ENCODE measurements at places on chromosomes 4 and X.

- no peak for DNase-seq
Observed at GRCh38 chr4:6426571-6427438, 45.6 kb downstream of the PPP2R2C start.

DNA sequence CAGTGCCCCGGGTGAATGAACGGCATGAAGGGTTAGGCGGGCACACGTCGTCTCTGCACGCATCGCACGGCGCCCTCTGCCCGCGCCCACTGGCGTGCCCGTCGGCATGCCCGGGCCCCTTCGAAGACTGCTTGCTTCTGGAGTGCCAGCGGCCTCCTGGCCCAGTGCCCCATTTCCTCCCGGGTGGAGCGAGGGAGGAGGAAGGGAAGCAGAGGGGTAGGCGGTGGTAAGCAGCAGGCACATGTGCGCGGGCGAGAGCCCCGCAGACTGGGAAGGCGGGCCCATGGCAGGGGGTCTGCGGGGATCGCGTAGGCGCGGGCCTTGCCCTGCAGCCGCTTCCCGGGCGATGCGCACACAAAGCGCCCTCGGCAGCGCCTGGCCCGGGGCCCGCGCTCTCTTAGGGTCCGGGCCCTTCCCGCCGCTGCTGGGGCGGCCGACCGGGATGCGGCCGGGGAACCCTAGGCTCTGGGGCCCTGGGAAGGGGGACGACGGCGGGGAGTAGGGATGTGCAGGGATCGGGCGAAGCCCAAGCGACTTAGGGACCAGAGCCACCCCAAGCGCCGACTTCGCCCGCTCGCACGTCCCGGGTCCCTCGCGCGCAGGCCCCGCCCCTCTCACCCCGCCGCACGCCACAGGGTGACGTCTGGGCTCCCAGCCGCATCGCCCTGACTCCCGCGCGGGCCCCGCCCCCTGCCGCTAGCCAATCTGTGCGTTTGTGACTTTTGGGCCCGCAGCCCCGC lies 866 bp upstream of the EMD start:
- no peak for DNase-seq

- DNase-seq: no peak
Observed at GRCh38 chr4:143251779-143252178, 67.1 kb downstream of the USP38 start.

- DNase-seq: no peak
Observed at GRCh38 chr4:148061795-148062194, 329.9 kb downstream of the ARHGAP10 start.

DNA sequence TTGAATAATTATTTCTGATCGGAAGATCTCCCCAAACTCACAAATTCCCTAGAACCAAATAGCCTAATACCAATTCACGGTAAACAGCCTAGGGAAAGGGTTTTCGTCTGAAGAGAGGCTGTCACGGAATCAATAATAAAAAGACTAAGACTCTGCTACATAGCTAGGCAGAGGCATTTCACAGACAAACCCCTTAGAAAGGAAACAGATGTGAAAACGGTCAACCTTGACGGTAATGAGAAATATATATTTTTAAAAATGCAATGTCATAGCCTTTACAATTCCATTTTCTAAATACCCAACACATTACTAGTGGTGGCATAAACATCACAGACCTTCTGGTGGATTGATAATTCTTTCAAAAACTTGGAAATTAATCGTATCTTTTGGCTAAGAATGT lies 28.4 kb downstream of the PROM1 start:
- no peak for DNase-seq

DNA sequence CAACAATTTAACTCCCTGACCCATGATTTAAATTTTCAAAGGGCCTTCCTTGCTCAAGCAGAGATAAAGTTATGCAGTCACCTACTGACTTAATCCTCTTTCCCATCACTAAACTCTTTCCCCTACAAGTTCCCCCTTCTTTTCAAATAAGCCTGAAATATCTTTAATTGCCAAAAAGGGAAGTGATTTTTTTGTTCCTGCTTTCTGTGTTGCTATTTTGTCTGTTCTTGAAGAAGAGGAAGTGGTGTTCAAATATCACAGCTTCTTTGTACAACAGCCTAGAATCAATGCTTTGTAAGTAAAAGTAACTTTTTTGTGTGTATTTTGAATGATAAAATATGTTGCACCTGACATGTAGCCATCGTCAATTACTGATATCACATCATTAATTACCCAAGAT lies 595.9 kb downstream of the CENPC start:
- no peak for DNase-seq

DNA sequence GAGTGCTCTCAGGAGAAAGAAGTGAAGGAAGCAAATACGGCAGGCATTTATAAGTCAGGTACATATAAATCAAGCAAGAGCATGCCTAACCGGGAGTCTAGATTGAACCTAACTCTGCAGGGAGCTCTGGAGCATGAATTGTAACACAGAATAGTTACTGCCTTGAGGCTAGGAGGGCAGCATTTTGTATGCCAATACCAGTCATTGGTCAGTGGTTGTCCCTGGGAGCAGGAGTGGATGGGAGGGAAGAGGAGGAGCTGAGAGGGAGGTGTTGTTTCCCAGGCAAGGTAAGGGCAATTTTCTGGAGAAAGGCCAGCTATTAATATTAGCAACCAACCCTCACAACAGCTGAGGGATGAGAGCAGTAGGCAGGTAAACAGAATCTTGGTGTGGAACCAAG lies 224.7 kb upstream of the DCAF8L1 start:
- DNase-seq: no peak

DNA sequence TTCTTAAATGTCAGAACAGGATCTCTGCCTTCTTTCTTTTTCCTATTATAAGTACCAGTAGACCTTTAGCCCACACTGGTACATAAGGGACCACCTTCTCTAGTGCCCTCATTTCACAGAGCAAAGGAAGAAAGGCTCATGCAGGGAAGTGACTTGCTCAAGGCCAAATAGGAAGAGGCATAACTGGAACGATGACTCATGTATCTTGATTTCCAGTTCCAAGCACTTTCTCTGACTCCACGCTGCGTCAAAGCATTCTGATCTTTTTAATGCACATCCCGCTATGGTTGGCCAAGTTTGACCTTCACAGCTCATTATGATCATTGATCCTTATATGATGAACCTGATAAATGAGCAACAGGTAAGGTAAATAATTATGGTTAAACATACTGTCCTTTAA lies 542.0 kb downstream of the GBA3 start:
- no peak for DNase-seq

- DNase-seq: no peak
Observed at GRCh38 chr4:77600521-77601451, 4.8 kb upstream of the CXCL13 start.

GRCh38 chr4:76607266-76607799 lies 172.3 kb downstream of the SHROOM3 start:
- peak; percentile 73 for DNase-seq

GRCh38 chrX:140918398-140919038 lies 83.9 kb upstream of the SPANXB1 start:
- peak; percentile 21 for DNase-seq

DNA sequence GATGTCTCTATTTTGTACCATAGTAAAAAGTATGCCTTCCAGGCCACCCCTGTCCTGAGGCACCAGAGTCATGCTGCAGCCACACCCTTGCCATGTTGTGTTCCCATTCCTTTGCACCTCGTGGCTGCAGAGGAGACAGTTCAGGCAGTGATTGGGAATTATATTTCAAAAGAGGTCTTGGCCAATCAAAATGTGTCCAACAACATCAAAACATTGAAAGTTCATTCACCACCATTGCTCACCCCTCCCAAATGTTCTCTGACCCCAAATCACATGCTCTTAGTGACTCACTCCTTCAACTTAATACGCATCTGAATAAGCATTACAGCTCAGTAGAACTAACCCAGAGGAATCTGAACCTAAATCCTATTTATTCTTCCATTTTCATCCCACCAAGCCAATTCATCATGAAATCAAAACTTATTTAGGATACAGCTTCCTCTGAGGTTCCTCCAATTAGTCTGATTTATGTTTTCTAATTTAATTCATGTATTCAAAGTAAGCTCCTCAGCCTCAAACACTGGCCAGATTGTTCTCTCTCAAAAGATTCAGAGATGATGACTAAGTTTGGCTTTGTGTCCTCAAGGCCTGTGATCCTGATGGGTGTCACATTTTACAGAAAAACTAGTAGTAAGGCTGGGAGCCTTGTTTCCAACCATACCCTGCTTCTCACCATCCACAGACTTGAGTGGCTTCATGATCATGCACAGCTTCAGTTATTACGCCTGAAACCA lies 323.2 kb upstream of the INTU start:
- DNase-seq: no peak

- no peak for DNase-seq
Observed at GRCh38 chr4:46404981-46405380, 15.1 kb upstream of the GABRA2 start.

GRCh38 chr4:99201690-99202089 lies 17.4 kb downstream of the ADH6 start:
- no peak for DNase-seq

DNA sequence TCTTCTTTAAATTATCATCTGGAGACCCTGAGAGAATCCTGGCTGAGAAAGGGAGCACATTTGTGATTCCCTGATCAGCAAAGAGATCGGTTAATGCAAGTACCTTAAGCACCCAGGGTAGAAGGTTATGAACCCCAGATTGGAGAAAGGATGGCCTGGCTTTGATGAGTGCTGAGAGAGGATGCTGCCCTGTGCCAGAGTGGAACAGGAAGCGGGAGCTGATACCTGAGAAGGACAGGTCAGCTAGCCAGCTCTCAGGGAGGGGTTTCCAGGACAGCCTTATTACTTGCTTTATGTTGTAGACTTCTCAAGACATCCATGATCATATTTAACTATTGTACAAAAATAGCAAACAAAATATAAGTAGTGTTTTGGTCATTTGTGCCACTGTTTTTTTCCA lies 141.9 kb downstream of the GATB start:
- DNase-seq: no peak

DNA sequence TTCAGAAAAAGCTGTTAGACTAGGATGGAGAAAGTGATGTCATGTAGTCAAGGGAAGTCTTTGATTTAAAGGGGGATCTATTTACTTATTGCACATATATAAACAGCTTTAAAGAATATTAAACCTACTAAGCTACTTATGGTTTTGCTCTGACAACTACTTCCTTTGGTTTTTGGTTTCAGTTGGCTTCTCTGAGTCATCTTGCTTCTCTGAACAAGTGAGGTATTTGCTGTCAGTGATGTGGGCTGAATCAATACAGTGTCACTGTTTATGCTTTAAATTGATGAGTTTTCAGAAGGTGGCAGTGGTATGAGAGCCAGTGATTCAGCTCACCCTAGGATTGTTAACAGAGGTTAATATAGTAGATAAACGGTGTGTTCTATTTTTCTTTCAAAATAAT lies 75.1 kb downstream of the CEP44 start:
- DNase-seq: peak; percentile 27

DNA sequence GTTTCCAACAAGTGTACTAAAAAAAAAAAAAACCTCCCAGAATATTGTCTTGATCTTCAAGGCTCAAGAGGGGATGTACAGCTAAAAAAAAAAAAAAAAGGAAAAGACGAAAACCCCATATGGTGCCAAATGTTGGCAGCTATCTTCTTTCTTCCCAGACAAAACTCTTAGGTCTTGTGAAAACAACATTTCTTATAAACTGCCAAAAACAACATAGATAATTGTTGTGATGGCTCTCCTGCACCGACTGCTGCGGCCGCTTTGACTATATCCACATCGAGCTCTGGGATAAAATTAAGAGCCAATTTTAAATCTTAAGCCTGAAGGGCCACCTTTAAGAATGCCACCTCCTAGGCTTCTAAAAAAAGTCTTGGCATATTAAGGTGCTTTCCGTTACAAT lies 23.5 kb downstream of the PDGFC start:
- DNase-seq: no peak

DNA sequence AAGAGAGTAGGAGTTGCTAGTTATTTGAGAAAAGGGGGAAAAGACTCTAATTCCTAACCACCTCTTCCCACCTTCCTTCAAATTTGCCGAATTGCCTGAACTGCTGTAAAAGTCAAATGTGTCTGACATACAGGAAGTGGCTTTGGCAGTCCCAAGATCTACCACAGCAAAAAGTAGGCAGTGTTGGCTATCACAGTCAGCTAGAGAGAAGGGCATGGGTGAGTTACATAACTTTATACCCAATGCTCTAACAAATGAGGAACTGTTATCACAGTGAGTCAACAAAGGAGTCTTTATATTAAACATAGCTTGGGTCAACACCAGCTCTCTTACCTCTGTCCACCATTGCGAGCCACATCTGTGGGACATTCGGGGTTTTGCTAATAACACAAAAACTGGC lies 2.4 kb upstream of the MBNL3 start:
- no peak for DNase-seq

GRCh38 chr4:123676890-123677229 lies 280.3 kb downstream of the SPRY1 start:
- DNase-seq: no peak

DNA sequence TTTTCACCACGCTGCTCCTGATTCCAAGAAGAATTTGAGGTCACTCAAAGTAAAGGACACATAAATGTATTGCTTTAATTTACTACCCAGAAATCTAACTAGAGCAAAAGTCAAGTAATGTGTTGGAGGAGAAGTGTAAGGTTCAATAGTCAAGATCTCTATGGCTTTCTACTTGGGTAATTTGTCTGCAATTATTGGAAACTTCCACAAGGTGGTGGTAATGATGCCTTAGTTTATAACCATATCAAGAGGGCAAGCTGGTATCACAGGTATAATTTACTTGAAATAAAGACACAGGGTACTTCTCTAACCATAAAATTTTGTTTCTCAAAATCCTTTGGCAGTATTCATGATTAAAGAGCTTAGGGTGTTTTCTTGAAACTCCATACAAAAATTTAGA lies 10.2 kb upstream of the GRIA3 start:
- DNase-seq: no peak

DNA sequence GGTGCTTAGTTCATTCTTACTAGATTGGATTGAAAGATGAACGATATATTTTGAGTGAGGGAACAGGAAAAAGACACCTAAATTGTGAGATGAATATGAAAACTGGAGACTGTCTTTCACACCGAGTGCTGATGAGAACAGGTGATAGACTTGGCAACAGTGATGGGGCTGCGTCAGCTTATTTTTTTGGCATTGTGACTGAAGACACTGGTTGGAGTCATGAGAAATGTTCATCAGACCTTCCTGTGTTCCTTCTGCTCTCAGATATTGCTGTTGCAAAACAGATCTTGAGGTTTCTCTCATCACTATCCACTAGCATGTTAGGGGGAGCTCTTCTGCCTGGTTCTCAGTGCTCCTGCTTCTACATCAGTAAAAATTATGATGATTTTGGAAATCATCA lies 124.2 kb upstream of the KCNIP4 start:
- no peak for DNase-seq

DNA sequence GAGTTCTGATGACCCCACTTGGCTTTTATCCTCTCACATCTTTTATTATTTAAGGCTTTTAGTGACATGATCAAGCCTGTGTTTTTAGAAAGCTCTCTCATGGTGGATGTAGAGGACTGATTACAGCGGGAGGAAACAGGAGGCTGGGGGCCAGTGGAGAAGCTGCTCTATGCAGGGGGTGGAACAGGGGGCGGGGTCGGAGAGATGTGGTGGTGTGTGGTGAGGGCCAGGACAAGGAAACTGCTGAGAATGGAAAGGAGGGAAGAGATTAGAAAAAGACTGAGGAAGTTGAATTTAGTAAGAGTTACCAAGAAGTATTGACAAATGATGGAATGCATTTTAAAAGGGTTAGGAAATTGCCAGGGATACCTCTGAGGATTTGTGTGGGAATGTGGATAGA lies 292.2 kb downstream of the ZIC3 start:
- no peak for DNase-seq

All from fibroblast of skin of left quadriceps (primary cell).